Right hindlimb (tissue), 1 donor: ENCODE measurements at places on chromosomes 2 and 18.

DNA sequence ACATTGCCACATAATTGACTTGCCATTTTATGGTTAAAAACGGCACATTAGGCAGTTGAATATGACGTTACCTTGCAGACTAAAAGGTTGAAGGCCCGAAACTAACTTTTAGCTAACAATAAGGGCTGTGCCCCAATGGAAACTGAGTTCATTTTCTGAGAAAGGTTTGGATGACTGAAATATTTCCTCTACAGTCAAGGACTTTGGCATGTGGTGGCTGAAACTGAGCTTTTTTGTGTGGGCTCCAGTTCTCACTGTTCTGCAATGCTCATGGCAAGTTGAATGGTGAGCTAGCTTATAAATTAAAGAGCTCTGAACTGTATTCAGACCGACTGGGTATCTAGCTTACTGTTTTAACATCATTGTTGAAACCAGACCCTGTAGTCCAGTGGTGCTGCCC is 23.8 kb upstream of the TXNDC2 start:
- no peak for DNase-seq

- DNase-seq = no peak
Measured at GRCh38 chr2:143852759-143853158, 667.2 kb downstream of the ZEB2 start.

DNA sequence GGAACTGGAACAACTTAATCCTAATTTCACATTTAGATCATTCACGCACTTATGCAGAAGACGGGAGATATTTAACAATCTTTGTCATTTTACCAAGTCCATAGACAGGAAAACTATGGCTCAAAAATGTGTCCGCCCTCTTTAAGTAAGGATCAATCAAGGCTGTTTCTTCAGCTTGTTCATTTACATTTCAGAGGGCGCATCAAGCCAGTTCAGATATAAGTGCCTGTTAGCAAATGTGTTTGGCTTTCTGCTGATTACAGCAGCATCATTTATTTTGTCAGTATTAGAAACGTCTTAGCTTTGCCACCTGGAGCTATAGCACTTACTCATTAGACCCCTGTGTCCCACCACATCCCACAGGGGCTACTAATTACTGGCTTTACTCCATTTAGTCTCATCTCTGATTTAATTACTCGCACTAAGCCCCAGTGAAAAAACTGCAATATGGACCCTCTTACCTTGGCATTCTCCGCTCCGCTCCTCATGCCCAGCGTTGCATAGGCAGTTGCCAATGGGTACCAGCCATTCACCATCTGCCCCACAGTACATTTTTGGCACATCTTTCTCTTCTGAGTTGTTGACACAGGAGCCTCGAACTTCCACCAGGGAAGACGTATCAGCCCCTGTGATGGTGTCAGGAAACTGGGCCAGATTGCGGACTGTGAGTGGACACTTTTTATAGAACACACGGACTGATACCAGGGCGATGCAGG is 8.7 kb downstream of the EPHA4 start:
- DNase-seq = no peak

DNA sequence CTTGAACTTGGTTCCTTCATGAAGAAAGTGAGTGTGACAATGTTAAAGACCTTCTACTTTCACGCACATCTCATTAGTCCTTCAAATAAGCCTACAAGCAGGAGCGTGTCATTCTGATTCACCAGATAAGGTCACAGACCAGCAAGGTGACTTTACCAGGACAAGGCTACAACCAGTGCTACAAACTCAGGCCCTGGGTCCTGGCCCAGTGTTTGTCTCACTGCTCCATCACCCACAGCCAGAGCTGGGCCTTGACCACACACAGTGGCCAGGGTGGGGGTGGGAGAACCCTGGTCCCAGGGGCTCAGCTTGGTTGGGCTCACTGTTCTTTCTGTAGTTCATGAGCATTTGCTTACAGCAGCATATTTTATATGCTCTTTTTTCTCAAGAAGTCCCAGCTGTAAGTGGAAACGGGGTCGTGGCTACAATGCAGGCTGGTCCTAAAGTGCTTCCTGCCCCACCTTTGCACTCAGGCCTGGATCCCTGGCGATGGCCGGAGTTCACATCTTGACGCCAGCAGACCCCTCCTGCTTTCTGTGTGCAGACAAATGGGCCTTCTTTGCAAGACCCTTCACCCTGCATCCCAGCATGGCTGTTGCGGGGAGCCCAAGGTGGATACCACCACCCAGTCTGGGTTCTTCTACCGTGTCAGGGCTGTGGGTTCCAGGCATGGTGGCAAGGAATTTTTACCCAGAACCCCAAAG is 153.6 kb upstream of the EPAS1 start:
- DNase-seq = no peak

DNA sequence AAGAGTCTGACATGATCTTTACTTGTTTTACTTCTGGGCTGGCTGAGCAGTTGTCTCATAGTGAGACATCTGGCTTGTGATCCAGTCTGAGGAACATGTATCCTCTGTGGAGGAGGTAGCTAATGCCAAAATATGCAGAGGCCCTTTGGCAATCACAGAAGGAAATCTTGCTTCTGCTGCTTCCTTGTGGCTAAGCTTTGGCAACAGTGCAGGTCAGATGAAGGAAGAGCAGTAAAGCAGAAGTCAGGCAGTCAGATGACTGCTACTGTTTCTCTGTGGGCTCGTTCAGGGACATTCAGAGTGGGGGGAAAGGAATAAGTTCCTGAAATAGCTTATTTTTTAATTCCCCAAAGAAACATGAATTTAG is 22.3 kb downstream of the DOK1 start:
- peak; percentile 63 for DNase-seq

DNA sequence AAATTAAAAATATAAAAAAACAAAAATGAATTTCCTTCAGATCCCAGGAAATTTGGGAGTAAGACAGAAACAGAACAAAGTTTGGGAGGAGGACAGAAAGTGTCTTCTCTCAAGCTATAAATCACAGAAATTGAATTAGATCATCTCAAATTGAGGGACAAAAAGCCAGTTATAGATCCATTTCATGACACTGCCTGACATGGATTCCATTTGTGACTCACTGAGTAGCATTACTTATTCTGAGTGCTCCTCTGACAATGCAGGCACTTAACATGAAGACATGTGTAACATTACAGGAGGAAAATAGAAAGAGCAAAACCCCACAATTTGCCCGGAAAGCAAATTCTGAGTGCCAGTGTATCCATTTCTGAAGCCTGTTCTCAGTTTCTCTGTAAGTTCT is 63.9 kb upstream of the CREB1 start:
- no peak for DNase-seq

DNA sequence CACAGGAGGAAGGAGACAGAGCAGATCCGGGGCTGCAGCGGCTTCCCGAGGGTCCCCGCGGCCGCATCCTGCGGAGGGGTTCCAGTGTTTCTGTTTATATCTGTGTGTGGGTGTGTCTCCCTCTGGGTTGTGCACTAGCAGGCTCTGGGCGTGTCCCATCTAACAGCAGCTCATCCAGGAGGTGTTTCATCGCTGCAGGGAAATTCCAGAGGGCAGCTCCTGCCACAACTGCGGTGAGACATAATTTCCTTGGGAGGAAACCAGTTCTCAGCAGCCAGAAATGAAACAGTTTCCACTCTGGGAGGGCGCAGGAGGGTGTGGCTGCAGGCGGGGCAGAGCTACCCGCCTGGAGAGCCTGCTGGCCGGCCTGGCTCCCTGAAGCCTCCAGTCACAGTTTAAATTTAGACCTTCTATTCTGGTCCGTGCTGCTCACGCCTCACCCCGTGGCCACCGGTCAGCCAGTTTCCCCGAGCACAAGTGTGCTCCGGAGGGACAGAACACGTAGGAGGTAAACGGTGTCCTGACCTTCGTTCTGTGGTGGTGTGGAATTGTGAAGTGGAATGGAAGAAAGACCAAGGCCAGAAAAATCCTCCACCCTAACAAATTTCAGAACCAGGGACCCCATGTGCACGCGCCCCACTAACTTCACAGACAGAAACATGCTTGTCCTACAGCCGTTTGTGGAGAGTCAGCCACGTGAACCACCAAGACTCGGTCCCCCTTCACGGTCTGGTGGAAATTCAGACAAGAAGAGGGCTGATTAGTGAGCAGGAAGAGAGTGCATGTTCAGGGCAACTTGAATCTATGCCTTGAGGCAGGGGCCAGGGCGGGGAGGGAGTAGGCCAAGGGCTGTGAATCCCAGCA is 50.2 kb downstream of the TEX44 start:
- peak; percentile 94 for DNase-seq

DNA sequence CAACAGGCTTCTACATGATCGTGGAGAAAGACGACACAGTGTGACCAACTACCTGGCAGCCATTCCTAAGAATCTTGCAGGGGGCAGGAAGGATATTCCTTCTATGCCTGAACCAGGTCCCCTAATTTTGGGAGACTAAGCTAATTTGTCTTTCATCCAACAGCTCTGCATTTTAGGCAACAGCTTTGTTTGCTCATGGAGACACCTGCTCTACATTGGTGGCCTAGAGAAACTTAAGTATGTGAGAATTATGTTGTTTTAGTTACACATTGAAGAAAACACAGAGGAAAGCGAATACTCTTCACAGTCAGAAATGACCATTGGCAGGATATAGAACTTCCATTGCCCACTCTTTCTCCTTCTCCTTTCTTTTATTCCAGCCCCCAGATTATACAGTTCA is 75.2 kb downstream of the ASXL3 start:
- no peak for DNase-seq

- DNase-seq = no peak
Measured at GRCh38 chr2:212284166-212284565, 254.4 kb downstream of the ERBB4 start.

DNA sequence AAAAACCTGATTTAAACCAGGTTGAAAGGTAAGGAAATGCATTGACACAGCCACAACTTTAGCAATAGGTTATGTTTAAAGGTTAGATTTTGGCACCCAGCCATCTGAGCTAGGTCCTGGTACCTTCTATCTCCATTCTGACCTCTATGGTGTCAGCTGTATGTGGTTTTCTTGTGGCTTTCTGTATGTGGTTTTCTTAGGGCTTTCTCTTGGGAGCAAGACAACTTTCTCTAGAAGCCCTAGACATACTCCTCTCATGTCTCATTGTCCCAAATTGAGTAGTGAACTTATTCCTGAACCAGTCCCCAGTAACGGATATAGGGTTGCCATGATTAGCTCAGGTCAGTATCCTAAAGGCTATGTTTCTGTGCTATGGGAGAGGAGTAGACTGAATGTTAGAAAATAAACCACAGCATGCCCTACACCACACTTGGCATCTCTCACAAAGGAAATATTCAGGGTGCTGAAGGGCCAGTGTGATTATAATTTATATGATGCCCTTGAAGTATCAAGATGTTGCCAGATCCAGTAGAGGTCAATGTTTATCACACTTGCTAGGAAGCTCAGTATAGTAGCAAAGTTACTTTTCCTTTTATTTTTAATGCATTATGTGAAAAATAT is 176.1 kb downstream of the CAPN13 start:
- no peak for DNase-seq

DNA sequence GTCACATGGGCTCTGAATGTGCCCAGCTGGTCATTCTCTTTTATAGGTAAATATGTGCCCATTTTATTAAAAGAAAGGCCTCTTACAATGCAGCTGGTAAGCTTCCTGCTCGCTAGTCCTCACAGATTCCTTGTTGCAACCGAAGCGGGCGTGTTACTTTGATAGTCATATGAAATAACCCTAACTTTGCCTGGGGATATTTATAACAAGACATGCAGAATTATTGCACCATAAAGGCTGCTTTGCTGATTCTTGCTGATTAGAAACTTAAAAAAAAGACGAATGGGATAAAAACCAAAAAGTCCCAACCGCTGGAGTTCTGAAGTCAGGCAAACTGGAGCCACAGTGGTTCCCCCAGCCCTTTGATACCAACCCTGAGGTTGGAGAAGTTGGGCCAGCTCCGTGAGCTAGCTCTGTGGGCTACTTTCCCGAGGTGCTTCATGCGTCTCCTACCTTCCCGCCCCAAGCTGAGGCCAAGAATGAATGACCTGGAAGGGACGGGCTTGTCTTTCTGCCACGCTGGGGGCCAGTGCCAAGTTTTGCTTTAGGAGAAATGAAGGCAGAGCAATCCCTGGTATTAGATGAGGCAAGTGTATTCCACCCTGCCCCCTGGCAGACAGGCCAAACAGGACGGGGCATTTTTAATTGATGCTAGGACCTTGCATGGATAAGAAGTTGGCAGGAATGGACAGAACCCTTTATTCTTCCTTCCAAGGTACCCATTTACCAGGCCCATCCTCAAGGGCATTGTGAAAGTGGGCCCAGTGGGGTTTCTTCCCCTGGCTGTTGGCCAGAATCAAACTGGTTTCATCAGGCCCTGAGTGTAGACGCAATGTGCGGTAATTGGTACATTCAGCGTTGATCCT is 140.4 kb downstream of the KCTD1 start:
- DNase-seq = no peak

DNA sequence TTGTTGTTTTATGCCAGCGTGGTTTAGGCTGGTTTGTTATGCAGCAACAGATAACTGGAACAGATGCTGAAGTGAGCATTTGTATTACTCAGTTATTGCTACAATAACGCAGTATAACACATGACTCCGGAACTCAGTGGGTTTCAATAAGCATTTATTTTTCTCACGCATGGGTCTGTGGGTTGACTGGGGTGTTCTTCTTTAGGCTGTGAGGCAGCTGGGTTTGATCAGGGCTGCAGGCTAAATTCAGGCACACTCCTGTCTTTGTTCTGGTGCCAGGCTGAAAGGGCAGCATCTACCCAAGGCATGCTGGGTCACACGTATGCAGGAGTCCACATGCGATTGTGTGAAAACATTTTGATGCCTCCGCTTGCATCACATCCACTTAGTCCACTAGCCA is 3.8 kb upstream of the SLC1A4 start:
- no peak for DNase-seq

DNA sequence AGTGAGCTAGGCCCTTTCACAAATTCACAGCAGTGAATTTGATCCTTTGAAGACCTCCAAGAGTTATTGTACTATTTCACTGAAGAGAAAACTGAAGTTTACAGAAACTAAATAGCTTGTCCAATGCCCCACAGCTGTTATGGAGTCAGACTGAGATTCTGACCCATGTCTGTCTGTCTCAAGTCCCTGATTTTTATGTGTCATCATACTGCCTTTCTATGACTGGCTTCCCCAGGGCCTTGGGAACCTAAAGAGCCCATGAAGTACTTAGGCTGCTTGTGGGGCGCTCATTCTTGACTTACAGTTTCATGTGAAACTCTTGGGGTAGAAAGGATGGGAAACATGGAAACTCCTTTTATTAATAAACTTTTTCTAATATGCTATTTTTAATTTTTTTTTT is 107.7 kb downstream of the ATL2 start:
- no peak for DNase-seq

GRCh38 chr18:33781429-33781828 is 203.4 kb downstream of the ASXL3 start:
- no peak for DNase-seq

- DNase-seq = no peak
Measured at GRCh38 chr2:160794926-160795325, 301.3 kb upstream of the RBMS1 start.
